ENCODE measurements at places on chromosomes 3 and 15.

DNA sequence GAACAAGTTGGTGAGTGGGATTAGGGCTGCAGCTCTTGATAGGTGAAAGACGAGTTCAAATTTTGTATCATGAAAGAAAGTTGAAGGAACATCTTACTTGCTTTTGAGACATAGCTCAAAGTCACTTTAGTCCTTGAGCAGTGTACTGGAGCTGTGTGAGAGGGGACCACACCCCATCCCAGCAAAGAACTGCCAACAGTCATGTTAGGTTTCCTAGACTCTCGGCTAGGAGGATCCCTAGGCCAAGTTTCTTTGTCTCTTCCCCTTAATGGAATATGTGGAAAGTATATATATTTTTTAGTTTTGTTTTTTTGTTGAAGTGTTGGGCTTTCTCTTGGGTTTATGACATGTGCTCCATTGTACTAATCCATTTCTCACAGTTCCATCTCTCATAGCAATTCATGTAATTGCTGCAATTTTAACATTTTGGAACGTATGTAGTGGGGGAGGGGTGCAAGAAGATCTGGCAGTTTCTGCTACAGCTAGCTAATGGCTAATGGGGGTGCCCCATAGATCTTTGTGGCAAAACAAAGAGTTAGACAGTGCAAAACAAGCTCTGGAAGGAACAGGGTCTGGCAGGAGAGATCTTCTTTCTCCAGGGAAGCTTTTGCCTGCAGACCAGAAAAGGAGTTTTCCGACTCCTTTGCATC lies 25.1 kb downstream of the TLNRD1 start:
- no peak for DNase-seq

GRCh38 chr15:39381517-39381916 lies 199.4 kb upstream of the THBS1 start:
- no peak for DNase-seq

DNA sequence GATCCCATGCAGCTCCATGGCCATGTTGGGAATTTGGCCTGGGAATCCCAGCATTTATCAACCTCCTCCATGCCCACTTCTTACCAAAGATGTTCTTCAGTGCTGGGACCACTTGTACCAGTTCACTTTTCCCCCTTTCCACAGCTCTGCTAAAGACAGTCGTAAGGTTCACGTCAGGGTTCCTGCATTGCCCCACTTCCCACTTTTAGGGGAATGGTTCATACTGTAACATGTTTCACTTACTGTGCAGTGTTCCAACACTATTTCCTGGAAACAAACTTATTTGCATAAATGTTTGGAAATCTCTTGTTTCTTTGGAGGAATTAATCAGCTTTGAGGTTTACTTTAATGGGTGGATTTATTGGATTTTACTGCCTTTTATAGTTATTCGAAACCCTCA lies 17.0 kb downstream of the APH1B start:
- DNase-seq, result no peak

- DNase-seq, result no peak
Measured at GRCh38 chr3:171309906-171310359, 150.3 kb downstream of the TNIK start.

GRCh38 chr3:127074900-127075360 lies 92.0 kb downstream of the PLXNA1 start:
- DNase-seq, result no peak

- no peak for DNase-seq
Measured at GRCh38 chr15:68380456-68380855, 51.5 kb downstream of the ITGA11 start.

GRCh38 chr3:27079427-27080257 lies 289.5 kb downstream of the NEK10 start:
- no peak for DNase-seq

DNA sequence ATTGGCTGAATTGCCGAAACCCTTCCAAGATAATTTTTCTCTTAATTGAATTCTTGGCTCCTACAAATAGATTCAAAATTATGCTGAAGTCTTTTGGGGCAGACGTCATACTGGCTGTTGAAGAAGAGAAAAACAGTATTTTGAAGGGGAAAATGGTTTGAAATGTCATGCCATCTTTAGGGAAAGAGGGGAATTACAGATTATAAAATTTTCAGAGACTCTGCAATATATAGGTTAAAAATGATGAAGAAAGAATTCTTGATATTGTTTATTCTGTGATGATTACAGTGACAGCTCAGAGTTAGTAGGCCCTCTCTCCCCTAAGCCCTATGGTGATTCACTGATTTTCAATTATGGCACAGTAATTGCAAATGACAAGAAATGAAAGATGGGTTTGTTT lies 86.1 kb downstream of the CGNL1 start:
- DNase-seq, result no peak

- no peak for DNase-seq
Measured at GRCh38 chr3:120364821-120365220, 15.7 kb upstream of the LRRC58 start.

DNA sequence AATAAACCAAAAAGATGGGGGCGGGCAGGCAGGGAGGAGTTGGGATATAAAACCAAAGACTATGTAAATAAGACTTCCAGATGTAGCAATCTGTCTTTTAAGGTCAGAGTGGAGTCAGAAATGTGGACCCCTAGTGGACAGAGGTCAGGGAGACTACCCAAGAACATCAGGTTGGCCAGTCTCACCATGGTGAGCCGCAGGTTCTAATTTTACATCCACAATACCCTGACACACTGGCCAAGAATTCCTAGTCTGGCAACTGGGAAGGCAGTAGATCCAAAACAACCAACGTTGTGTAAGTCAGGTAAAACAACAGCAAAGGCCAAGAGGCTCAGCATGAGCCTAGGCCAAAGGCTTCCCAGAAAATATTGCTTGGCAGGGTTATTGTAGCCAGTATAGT lies 203.4 kb downstream of the FOXP1 start:
- DNase-seq, result no peak

DNA sequence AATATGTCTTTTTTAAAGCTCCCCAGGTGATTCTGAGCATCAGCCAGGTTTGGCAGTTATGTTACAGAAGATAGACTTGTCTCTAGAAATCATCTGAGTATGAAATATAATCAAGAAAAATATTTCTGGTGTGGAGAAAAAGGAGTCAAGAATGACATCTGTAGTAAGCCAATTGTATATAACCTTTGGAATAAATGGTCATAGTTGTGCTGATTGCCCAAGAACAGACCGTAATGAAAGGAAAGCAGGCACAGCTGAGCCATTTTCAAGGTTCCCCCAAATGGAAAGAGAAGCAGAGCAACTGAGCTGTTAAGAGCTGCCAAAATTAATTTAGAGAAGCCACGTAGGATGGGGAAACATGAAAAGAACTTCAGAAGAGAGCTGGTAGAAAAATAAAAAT lies 26.6 kb downstream of the GOLM2 start:
- DNase-seq, result no peak

- DNase-seq, result no peak
Measured at GRCh38 chr3:16447135-16447534, 66.4 kb downstream of the RFTN1 start.

Measured in activated CD4-positive, alpha-beta T cell treated with anti-CD3 and anti-CD28 coated beads for 1 hour (primary cell).